ENCODE measurements at places on chromosomes 2 and 18. TPM values are rescaled to one million over a fixed set of nuclear protein-coding genes. Genes with fewer than 3 reads are reported as not detected.

RHBDD1 gene
- 27.3 TPM for total RNA-seq

FSIP2 gene
- total RNA-seq, result 1.2 TPM

KANSL1L gene
- 29.7 TPM for total RNA-seq

STK25 gene
- 197 TPM for total RNA-seq

G6PC2 gene
- not detected for total RNA-seq

CRACDL gene
- total RNA-seq, result 6.4 TPM

WDR35 gene
- 8.3 TPM for total RNA-seq

IGFBP5 gene
- 1,041 TPM for total RNA-seq

MBD2 gene
- total RNA-seq, result 43.0 TPM

SULT1C2 gene
- not detected for total RNA-seq

AQP4 gene
- total RNA-seq, result 0.49 TPM

IL36RN gene
- 0.25 TPM for total RNA-seq

CTAGE1 gene
- not detected for total RNA-seq

C2orf42 gene
- total RNA-seq, result 17.4 TPM

NEB gene
- total RNA-seq, result 0.98 TPM

ARL5A gene
- total RNA-seq, result 32.9 TPM

RELCH gene
- total RNA-seq, result 59.9 TPM

LINC00305 gene
- not detected for total RNA-seq

GPR39 gene
- total RNA-seq, result not detected

CCDC142 gene
- total RNA-seq, result 41.3 TPM

CAPN10 gene
- total RNA-seq, result 14.2 TPM

HOXD11 gene
- 19.4 TPM for total RNA-seq

TEKT4 gene
- not detected for total RNA-seq

MC4R gene
- not detected for total RNA-seq

NEU4 gene
- total RNA-seq, result not detected

PDCL3 gene
- 20.1 TPM for total RNA-seq

RAB17 gene
- total RNA-seq, result not detected

SLC8A1 gene
- 40.8 TPM for total RNA-seq

CELF4 gene
- 2.2 TPM for total RNA-seq

All from vagina (tissue), 2 donors.